CMK (cell line): ENCODE measurements at places on chromosomes 6 and 20.

- DNase-seq, result no peak
Measured at GRCh38 chr6:105990151-105990550, 96.0 kb upstream of the PRDM1 start.

GRCh38 chr6:83303426-83303825 lies 110.3 kb downstream of the RWDD2A start:
- no peak for DNase-seq

DNA sequence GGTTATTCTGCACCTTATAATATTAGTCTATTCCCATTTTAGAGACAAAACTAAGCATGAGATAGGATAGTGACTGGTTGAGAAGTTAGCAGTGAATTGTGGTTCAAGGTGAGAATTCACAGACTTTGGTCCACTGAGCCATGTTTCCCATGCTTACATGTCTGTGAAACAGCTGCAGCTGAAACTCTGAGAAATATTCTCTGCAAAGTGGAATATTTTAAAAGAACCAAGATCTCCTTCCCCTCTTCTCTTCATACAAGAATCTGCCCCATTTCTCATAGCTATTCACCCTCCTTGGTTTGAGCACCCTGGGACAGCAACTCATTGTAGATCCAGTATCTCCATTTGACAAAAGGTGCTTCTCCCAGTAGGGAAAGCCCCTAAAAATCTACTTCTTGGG lies 70.2 kb upstream of the TMEM170B start:
- no peak for DNase-seq

DNA sequence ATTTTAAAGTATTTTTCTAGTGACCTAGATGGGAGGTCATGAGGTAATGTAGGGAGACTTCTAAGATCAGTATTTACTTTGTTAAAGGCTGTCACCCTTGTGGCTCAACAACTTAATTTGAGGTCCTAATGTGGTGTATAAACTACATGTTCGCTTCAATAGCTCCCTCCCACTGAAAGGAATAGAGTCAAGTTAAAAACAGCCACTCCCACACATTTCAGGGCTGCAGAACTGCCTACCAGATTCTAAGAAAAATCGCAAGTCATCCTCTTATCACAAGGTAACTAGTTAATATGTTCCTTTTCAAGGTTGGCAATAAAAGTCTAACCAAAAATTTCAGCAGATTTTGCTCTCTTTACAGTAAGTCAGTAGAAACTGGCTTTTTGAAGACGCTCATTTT lies 15.1 kb downstream of the GSTA1 start:
- no peak for DNase-seq

- no peak for DNase-seq
Measured at GRCh38 chr6:40788661-40789655, 201.8 kb upstream of the LRFN2 start.

DNA sequence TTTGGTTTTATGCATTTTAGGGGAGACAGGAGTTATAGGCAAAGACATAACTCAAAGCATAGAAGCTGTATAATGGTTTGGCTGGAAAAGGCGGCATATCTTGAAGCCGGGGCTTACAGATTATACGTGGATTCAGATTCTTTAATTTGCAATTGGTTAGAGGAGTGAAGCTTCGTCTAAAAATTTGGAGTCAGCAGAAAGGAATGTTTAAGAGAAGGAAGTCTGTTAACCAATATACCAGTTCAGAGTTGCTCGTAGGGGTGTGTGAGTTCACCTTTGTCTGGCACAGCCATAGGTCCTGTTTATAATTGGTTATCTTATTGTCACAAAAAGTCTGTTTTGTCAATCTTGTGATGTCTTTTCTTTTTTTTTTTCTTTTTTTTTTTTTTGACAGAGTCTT lies 8.9 kb downstream of the ARHGAP40 start:
- DNase-seq, result no peak

GRCh38 chr6:170023620-170024521 lies 267.0 kb downstream of the DLL1 start:
- DNase-seq, result no peak

- no peak for DNase-seq
Measured at GRCh38 chr20:4713401-4713800, 8.3 kb upstream of the PRND start.

DNA sequence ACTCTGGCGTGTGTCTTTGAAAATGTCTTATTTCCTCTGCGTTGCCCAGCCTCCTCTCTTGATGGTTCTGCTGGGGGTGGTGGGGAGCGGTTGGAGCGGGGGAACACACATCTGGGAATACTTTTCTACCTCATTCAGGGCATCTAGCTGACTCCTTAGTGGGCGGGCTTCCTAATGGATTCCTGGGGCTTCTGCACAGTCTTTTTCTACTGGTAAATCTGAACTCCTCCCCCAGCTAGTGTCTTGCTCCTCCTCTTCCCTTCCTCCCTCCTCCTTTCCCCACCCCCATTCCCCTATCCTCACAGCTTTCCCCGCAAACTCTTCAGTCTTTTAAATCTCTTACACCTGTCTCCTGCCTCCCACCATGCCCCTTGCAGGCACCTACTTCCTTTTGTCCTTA lies 74.4 kb downstream of the PRL start:
- DNase-seq, result no peak

DNA sequence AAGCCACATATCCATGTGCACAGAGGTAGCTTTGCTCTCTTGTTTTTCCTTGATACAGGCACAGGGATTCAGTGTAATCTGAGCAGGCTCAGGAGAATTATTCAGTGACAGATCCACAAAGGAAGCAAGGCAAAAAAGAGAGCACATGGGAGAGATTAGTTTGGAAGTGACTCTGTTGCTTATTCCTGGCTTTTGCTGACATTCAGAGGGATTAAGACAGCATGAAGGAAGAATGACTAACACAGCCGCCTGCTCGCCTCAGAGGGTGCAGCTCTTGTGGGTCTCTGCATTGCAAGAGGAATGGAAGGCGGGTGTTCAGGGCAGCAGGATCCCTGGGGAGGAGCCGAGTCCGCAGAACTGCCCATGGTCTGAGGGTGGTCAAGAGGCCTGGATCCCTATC lies 203.4 kb upstream of the KCNQ5 start:
- DNase-seq, result no peak

GRCh38 chr6:156928126-156928525 lies 150.9 kb downstream of the ARID1B start:
- no peak for DNase-seq

- DNase-seq, result no peak
Measured at GRCh38 chr6:35448191-35448590, 3.9 kb upstream of the FANCE start.

DNA sequence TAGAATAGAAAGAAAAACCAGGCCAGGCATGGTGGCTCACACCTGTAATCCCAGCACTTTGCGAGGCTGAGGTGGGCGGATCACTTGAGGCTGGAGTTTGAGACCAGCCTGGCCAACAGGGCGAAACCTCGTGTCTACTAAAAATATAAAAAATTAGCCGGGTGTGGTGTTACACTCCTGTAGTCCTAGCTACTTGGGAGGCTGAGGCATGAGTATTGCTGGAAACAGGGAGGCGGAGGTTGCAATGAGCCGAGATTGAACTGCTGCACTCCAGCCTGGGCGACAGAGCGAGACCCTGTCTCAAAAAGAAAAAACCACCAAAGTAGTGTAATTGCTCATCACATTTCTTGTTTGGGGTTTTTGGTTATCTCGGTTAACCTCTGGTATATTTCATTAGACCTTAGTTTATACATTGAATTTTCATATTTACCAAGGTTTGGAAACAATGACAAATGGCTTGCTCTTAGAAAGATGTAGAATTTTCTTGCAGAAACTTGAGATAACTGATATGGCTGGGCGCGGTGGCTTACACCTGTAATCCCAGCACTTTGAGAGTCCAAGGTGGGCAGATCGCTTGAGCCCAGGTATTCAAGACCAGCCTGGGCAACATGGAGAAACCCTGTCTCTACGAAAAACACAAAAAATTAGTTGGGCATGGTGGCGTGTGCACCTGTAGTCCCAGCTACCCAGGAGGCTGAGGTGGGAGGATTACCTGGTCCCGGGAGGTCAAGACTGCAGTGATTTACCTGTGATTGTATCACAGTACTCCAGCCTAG lies 14.2 kb downstream of the ITCH start:
- no peak for DNase-seq

- no peak for DNase-seq
Measured at GRCh38 chr20:34461779-34462087, 54.5 kb upstream of the DYNLRB1 start.

- DNase-seq, result no peak
Measured at GRCh38 chr6:79676785-79677736, 45.9 kb downstream of the SH3BGRL2 start.

- no peak for DNase-seq
Measured at GRCh38 chr20:45918779-45919537, 7.0 kb upstream of the PLTP start.

GRCh38 chr20:50238081-50238800 lies 47.6 kb downstream of the CEBPB start:
- DNase-seq, result no peak

GRCh38 chr6:4179960-4180651 lies 44.7 kb upstream of the ECI2 start:
- no peak for DNase-seq

DNA sequence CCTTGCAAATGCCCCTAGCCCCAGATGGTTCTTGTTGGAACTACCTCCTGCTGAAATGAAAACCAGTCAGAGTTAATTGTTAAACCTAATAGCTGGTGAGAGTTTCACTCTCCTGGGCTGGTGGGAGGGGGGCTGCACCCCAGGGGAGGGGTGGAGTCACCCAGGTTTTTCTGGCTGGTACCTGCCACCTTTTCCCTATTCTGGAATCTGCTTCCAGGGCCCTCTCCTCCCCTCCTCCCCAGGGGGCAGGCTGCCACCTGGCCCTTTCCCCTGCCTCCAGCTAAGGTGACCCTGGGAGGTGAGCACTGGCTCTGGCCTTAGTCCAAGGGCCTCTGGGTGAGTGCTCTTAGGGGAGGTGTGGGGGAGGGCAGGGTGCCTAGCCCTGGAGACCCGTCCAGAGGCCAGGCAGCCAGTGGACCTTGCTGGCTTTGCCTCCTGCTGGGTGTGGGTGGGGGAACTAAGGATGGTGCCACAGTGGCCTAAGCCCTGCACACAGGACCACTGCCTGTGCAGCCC lies 48.8 kb upstream of the EPB41L1 start:
- DNase-seq, result no peak

DNA sequence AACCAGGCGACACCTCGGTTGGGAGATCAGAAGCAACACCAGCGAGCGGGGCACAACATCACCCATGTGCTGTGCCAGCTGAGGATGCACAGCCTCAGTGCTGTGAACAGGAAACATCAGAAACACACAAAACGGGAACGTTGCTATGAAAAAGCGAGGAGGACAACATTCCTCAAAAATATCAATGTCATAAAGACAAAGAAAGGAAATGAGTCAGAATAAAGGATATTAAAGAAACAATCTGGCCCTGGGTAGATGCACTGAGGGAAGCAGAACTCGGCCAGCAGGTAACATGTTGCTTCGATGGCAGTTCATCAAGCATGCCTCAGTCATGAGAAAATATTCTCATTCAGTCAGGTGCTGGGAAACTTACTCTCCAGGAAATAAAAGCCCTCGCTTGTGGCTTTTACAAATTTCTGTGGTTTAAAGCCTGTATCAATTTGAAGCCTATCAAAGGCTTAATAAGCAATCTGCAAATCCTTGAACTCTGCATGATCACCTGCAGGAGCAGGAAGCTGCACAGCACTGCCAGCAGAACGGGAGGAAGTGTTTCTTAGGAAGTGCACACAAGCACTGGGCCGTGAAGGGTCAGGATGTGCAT lies 77.5 kb downstream of the GINS1 start:
- no peak for DNase-seq

- no peak for DNase-seq
Measured at GRCh38 chr6:103326760-103327757, 1532.7 kb downstream of the HACE1 start.

- no peak for DNase-seq
Measured at GRCh38 chr6:166341464-166341863, 881 bp downstream of the SFT2D1 start.

GRCh38 chr6:159109391-159109790 lies 59.8 kb upstream of the FNDC1 start:
- DNase-seq, result no peak

DNA sequence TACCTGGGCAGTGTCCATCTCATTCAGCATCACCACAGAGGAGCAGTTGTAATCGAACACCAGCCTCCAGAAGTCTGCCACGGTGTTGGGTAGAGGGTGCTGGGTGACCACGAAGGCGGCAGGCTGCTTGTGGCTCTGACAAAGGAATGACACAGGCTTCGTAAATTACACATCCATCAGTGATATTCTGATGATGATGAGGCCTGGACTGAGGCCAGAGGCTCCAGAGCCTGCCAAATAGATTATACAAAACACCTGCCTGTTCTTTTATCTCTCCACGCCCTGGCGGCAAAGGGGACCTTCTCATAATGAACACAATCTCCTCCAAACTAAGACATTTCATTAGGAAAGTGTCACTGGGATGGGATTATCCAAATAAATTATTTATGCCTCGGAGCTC lies 480.2 kb upstream of the CHD6 start:
- no peak for DNase-seq

GRCh38 chr6:75126518-75126917 lies 79.3 kb downstream of the COL12A1 start:
- DNase-seq, result no peak

DNA sequence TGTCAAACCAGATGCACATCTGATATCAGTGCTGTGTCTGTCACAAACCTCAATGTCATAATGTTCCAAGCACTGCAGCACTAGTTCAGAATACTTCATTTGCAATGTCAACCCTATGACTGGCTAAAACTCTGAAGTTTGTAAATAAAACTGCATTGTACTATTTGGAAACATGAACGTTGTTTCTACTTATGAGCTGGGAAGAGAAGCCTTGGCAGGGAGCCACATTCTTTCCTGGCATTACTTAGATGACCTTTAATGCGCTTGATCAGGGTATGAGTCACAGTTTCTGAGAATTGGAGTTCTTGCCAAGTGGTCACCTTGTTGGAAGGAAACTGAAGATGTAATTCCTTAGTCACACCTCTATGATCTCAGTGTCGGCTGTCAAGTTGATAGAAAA lies 664.8 kb upstream of the MMS22L start:
- DNase-seq, result no peak

DNA sequence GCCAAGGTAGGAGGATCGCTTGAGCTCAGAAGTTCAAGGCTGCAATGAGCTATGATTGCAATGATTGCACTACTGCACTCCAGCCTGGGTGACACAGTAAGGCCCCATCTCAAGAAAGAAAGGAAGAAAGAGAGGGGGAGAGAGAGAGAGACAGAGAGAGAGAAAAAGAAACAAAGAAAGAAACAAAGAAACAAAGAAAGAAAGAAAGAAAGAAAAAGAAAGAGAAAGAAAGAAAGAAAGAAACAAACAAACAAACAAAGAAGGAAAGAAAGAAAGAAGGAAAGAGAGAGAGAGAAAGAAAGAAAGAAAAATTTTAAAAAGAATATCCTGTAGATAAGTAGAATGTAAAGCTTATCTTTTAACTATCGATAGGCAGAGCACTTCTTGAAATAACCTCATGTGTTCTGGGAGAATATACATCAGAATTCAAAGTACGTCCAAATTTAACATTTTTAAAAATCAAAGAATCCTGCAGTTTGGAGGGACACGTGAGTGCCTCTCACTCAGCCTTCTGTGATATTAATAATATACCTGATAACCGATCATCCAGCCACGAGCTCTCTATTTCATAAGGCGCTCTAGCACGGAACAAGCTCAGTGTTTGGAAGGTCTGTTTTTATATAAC lies 25.2 kb downstream of the MYLK4 start:
- no peak for DNase-seq

- DNase-seq, result no peak
Measured at GRCh38 chr6:136225496-136225895, 24.6 kb downstream of the MTFR2 start.

GRCh38 chr6:84908304-84908904 lies 144.0 kb upstream of the TBX18 start:
- DNase-seq, result no peak

- no peak for DNase-seq
Measured at GRCh38 chr6:170140129-170140528, 150.7 kb downstream of the DLL1 start.
